ENCODE measurements at places on chromosomes 7 and 10. TPM values are rescaled to one million over a fixed set of nuclear protein-coding genes. Genes with fewer than 3 reads are reported as not detected.

- no peak for DNase-seq
Observed at GRCh38 chr7:132520591-132521280, 55.5 kb downstream of the PLXNA4 start.

- DNase-seq, result no peak
Observed at GRCh38 chr10:118596426-118597124, 1.1 kb upstream of the PRLHR start.

DNA sequence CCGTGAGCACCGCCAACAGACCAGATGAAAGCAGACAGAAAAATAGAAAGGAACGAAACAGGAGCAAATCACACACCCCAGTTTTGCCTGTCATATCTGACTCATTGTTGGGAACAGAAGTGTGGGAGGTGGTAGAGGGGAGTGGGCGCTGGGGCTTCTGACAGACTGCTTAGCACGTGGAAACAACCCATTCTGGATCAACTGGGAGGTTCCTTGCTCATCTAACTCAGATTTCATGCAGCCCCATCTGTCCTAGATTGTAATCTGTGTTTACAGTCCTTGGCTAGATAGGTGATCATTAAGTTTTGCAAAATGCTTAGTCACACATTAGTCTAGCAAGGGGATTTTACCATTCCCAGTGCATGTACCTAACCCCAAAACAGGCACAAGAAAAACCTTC, 154.1 kb downstream of the NRP1 start:
- no peak for DNase-seq

GRCh38 chr7:151152643-151153513, 14.6 kb downstream of the GBX1 start:
- DNase-seq, result no peak

- DNase-seq, result no peak
Observed at GRCh38 chr7:83469076-83469475, 179.9 kb downstream of the SEMA3E start.

DNA sequence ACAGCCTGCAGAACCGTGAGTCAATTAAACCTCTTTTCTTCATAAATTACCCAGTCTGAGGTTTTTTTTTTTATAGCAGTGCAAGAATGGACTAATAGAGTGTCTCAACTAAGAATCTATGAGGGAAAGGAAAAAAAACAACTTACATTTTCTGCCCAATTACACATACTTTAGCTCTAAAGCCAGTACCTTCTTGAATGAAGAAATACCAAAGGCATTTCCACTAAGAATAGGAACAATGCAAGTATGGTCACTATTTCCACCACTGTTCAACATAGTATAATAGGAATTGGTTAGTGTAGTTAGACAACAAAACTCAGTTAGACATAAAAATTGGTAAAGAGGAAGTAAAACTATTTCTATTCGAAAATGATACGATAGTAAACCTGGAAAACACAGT, 37.6 kb downstream of the MICU1 start:
- DNase-seq, result no peak

GRCh38 chr7:92868683-92869293, 32.4 kb upstream of the CDK6 start:
- DNase-seq, result no peak

GRCh38 chr7:102456327-102456726, 8.3 kb downstream of the ALKBH4 start:
- DNase-seq, result no peak

DNA sequence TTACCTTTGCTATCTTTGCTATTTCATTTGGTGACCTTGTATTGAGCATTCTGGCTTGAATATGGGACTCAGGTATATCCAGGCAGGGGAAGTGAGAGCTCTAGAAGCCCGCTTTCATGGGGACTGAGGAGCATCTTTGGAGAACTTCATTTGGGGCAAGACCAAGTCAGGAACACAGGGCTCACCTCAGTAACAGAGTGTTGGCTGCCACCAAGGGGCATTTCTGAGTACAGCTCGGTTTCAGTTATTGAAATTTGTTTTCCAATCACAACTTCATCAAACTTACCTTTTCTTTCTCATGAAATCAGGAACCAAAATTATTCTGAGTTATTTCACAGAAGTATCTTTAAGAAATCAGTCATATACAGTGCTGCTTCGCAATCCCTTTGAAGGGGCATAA, 337.2 kb downstream of the C7orf25 start:
- no peak for DNase-seq

- no peak for DNase-seq
Observed at GRCh38 chr7:123051916-123052315, 56.4 kb upstream of the TAS2R16 start.

FOXP2 gene
- 0.81 TPM for total RNA-seq

PHKG1 gene
- total RNA-seq, result 0.35 TPM

GFRA1 gene
- total RNA-seq, result 0.03 TPM

INA gene
- 1.5 TPM for total RNA-seq
